ENCODE measurements at places on chromosomes 5 and 9.

- no peak for DNase-seq
Observed at GRCh38 chr9:137674307-137674975, 55.6 kb downstream of the EHMT1 start.

GRCh38 chr9:97854696-97855485 is 1.9 kb downstream of the FOXE1 start:
- no peak for DNase-seq

- DNase-seq: peak; percentile 41
Observed at GRCh38 chr5:135246923-135247795, 151.9 kb downstream of the MACROH2A1 start.

GRCh38 chr5:29805804-29806203 is 1387.7 kb upstream of the CDH6 start:
- DNase-seq: no peak

- no peak for DNase-seq
Observed at GRCh38 chr9:98094316-98094715, 24.7 kb downstream of the TRIM14 start.

- no peak for DNase-seq
Observed at GRCh38 chr5:118529361-118530144, 458.8 kb downstream of the DTWD2 start.

GRCh38 chr5:68110264-68110663 is 105.3 kb upstream of the PIK3R1 start:
- DNase-seq: no peak

- DNase-seq: no peak
Observed at GRCh38 chr5:74382987-74383593, 257.4 kb downstream of the ENC1 start.

DNA sequence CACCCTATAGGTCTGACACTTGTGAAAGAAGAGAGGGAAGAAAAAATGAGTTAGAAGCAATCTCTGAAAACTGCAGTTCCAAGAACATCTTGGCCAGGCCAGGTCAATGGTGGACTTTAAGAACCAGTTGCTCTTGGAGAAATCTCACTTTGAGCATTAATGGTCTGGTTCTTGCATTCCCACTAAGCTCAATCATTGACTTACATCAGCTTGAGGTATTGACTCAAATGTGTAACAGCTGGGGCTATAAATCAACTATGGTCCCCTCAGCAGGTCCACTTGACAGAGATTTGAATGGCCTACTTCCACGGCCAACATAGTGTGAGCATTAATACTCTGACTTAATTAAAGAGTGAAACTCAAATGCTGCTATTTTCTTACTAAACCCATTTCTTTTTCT is 357.8 kb upstream of the RGMB start:
- DNase-seq: no peak

GRCh38 chr5:62886603-62887315 is 308.1 kb downstream of the LRRC70 start:
- DNase-seq: no peak

GRCh38 chr5:39058178-39058921 is 15.8 kb downstream of the RICTOR start:
- DNase-seq: no peak

Data from SIG-M5 (cell line).